ENCODE measurements at places on chromosomes 1 and 21. TPM values are rescaled to one million over a fixed set of nuclear protein-coding genes. Genes with fewer than 3 reads are reported as not detected.

DNA sequence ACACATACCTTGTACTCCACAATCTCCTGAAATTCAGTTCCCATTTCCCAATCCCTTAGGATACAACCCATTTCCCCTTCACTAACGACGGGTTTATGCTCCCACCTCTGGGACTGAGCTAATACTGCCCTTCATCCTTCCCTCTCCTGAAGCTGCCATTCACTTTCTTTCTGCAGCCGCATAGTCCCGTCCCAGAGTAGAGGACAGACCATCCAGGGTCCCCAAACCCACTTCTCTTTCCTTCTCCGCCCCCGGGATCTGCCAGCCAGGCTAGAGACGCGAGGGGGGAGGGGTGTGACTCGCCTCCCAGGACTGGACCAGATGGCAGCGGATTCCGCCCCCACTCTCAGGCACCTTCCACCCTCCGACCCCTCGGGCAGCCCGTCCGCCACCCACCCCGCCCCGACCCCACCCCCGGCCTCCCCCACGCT, 679 bp downstream of the ABL2 start:
- no peak for DNase-seq

DNA sequence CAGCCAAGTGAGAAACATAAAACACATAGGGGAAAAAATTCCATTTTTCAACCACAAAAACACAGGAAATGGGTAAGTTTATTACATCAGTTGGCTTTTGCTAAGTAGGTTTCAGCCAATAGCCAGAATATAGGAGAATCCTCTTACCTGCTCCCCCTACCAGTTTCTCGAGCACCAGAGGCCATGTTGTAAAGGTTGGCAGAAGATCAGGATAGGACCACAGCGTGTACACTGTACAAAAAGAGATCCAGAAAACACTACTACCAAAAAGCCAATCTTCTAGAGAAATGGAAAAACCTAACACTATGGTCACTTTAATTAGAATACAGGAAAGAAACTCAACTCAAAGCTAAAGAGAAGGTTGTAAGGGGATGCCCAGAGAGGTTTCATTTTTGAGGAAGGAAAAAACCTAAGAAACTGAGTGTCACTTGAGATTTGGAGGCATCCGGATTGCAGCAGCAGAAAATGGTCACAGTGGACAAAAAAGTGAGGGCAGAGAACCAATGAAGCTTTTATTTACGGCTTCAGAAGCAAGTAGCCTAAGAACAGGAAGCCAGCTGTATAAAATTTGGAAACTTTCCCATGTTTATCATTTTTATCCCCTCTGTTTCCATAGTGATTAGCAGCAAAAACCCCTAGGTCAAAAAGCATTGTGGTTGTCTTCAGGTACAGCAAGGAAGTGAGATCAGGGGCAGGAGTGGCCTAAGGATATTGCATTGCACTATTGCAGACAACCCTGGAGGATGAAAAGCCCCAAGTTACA, 2.9 kb downstream of the EIF2D start:
- DNase-seq = no peak

DNA sequence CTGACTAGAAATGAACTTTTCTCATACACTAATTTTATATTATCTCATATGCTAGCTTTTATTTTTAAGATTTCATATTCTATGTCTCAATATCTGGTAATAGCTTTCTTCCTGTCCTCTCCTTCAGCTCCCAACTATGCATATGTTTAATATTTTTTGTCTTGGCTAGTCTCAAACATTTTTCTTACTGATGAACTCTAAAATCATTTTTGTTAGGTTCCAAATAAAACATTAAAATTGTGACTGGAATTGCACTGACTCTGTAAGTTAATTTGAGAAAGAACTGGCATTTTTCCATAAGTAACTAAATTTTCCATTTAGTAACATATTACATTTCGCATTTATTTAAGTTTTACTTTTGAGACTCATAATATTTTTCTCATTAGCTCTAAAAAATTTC, 368.5 kb upstream of the DPYD start:
- DNase-seq = no peak

GRCh38 chr21:33801424-33802405, 113.9 kb downstream of the ATP5PO start:
- peak; percentile 94 for DNase-seq

- no peak for DNase-seq
Measured at GRCh38 chr1:109772658-109773202, 9.0 kb upstream of the EPS8L3 start.

The LIPI gene
- total RNA-seq = not detected

DNA sequence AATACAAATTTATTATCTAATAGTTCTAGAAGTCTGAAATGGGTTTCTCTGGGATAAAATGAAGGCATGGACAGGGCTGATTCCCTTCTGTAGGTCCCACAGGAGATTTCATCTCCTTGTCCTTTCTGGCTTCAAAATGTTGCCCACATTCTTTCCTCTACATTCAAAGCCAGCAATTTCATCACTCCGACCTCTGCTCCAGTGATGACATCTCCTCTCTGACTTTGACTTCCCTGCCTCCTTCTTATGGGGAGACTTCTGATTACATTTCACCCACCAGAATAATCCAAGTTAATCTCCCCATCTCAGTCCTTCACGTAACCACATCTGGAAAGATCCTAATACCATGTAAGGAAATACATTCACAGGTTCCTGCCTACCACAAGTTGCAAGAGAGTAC, 358.0 kb upstream of the C1orf87 start:
- DNase-seq = no peak

DNA sequence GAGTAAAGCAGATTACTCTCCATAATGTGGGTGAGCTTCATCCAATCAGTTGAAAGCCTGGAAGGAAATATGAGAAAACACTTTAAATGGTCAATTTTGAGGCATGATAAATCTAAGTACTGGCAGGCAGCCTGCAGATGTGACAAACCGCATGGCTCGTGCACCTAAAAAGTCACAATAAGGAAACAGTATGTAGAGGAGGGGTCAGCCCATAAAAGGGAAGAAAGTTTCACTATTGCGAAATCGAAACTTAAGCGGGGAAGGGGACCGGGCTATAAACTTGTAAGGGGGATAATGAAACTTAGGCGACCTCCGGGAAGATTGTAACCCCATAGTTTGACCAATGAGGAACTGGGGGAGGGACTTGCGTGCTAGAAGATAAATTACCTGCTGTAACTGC, 109.8 kb downstream of the PLPPR4 start:
- DNase-seq = no peak

- DNase-seq = no peak
Measured at GRCh38 chr1:45654540-45655280, 30.9 kb upstream of the CCDC17 start.

GRCh38 chr1:8863794-8864233, 14.7 kb downstream of the ENO1 start:
- no peak for DNase-seq

- DNase-seq = no peak
Measured at GRCh38 chr1:34915521-34915920, 13.9 kb downstream of the DLGAP3 start.

GRCh38 chr21:32599091-32599490, 13.1 kb downstream of the CFAP298 start:
- no peak for DNase-seq

DNA sequence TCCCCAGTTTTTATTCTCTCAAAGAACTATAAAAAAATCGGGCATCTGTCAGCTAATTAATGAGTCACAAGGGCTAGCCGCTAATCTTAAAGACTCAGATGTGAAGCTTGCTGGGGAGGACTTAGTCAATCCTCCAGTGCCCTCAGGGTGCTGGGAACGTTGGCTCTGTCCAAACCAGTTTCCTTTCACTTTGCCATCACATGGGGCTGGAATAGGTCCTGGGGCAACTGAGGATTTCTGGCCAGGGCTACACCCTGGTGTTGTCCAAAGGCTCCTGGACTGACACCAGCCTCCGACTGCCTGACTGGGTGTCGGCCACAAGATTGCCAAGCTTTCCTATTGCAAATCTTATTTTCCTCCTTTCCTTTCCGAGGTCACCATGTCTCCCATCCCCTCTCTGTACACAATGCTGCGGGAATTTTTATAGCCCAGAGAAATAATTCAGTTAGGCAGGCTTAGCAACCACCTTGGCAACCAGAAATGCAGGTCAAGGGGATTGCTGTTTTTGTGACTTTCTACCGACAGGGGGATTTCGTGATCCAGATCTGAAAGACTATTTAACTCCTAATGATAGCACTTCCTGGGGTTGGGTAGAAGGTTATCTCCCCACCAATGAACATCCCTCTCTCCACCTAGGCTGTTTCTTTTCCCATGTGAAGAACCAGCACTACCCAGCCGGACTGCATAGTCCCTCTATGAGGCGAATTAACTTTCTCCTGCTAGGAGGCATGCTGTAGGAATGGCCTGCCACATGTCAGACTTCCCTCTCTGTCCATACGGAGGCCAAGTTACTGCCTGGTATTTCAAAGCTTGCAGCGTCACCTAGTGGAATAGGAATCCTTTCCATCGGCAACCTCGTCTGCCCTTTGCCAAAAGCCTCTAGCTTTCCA, 29.9 kb upstream of the CTBS start:
- DNase-seq = peak; percentile 76

DNA sequence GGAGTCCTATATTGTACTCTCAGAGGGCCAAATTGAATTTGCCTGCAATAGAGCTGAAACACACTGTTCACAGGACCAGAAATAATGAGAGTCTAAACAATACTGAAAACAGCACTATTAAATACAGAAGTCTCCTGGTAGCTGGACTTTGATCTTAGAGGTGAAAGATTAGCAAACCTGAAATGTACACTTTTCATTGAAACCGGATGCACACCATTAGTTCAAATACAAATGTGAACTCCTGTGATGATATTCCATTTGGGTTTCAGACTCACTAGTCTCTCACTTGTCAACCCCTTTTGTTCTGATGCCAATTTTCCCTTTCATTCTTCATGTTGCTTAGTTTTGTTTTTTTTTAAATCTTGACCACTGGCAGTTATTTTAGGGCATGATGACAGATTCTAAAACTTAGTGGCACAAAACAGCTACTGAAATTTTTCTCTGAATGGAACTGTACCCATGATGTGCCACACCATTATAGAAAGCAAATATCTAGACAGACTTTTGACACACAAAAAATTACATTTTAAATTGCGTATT, 5.9 kb upstream of the TNFSF4 start:
- DNase-seq = no peak

All from H4 (cell line).